Glutamatergic neuron (in vitro differentiated cells): ENCODE measurements at places on chromosomes 2 and 18. TPM values are rescaled to one million over a fixed set of nuclear protein-coding genes. Genes with fewer than 3 reads are reported as not detected.

The ADAM23 gene
- total RNA-seq: 16.4 TPM

The CACNB4 gene
- total RNA-seq: 5.1 TPM

The NT5C1B gene
- total RNA-seq: not detected

The EFHD1 gene
- 0.71 TPM for total RNA-seq

The C18orf54 gene
- 20.0 TPM for total RNA-seq

DNA sequence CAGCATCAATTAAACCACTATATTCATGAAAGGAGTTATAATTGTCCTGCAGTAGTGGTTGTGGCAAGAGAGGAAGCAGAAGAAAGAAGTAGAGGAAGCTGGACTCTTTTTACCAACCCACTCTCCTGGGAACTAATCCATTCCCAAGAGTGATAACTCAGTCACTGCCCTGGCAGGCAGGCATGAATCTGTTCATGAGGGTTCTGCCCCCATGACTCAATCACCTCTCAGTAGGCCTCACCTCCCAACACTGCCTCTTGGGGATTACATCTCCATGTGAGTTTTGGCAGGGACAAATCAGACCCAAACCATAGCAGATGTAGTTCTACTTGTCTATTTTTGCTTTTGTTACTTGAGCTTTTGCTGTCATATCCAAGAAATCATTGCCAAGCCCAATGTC is 232.7 kb upstream of the MAP2 start:
- DNase-seq: no peak

DNA sequence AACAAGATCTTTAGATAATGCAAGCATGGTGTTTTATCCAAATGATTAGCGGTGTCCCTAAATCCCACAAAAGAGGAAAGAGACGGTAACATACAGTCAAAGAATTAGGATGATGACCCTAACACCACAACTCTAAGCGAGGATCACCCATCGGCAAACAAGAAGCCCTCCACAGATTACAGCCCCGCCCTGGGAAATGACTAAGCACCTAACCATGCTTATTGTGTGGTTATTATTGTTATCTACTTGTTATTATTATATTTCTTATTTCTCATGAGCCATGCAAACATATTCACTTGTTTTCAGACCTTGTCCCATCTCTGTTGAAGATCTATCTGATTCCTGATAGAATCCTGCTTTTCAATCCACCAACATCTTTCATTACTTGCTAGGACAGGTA is 651.3 kb downstream of the NYAP2 start:
- DNase-seq: no peak

GRCh38 chr2:221969087-221969829 is 329.5 kb downstream of the PAX3 start:
- no peak for DNase-seq

DNA sequence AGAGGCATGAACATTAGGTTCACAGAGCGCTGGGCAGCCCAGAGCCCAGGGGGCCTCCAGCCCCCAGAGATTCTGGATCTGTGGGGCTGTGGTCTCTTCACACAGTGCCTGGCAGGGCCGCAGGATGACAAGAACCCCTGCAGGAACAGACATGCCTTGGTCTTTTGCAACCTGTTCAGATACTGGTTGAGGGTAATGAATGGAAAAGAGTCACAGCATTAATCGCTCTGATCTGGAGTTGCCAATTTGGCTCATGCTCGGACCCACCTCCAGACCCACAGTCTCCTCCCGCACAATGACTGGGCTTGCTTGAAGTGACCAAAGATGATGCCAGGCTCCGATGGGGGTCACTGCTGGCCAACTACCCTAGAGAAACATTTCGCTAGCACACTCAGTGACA is 229.4 kb upstream of the SMAD2 start:
- DNase-seq: no peak

DNA sequence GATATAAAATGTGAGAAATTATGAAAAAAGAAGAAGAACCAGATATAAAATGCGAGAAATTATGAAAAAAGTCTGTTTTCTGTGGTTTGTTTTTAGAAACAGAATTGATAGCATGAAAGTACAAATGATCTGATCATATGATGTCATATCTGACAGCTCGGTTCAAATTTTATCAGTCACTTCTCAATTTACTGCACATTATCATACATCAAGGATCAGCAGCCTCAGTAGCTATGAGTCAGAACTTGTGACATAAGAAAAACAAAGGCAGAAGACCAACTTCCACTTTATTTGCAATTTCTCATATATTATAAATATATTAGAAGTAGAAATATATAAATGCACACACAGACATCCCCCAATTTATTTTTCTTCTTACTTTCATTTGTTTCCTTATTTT is 634.0 kb downstream of the LRP1B start:
- no peak for DNase-seq

DNA sequence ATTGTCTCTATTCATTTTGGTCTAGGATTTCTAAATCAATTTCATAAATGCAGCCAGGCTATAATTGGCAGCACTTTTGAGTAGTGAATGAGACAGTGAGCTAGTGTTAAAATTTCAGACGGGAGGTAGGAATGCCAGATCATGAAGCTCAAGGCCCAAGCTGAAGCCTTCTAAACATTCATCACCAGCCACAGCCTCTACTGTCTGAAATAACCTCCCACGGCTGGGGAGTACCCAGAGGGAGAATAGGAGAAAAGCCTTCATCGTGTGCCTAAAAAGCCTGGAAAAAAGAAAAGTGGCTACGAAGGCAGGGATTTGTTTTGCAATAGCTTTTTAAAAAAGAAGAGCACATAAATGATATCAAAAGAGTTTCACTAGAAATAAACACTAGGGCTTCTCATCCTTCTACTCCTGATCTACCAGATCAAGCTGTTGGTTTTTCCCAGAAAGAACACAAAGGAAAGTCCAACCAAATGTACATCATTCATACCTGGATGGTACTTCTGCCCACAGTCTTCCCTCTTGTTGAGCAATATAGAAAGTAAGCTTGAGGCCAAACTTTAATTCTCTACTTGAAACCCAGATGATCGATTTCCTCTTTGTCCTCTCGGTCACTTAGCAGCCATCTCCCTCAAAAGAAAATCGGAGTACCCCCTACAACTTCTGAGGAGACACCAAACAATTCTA is 48.1 kb upstream of the SLC39A10 start:
- no peak for DNase-seq

DNA sequence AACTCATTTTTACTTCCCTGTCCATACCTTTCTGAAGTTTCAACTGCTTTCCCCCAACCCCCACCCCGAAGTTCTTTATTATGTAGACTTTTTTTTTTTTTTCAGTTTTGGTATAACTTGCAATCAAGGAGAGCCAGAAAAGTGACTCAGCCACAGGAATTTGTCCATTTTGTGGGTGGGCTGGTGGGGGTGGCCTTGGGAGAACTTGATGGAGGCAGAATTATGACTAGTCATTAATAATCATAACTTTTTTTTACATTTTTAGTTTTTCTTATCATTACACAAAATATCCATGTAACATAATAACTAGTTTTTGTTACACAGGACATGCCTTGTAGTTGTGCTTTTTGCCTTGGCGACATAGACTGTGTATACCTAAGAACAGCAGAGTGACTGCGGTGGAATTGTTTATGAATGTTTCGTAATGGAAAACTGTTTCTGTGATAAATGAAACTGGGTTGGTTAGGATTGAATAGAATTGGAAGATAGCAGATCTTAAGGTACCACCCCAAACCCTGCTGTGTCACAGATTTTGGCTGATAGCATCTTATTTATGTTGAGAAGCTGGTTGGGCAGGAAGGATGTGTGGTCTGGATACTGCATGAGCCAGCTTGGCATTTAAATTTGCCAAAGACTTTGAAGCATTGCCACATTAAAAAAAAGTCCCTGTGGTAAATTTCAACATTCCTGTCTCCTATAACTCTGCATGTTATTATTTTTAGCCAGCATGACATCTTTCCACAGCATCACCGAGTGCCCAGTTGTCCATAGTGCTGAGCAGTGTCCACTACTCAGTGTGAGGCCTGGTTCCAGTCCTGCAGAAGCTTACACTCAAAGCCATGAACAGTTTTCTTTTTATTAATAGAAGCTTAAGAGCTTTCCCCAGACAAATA is 30.7 kb downstream of the LYPD6B start:
- no peak for DNase-seq

DNA sequence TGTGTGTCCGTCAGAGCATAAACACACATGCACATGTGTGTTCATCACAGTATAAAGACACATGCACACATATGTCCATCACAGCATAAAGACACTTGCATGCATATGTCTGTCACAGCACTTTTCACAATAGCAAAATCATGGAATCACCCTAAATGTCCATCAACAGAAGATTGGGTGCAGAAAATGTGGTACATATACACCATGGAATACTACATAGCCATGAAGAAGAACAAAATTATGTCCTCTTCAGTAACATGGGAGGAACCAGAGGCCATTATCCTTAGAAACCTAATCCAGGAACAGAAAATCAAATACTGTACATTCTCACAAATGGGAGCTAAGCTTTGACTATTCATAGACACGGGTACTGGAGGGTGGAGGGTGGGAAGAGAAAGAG is 732.2 kb downstream of the GALR1 start:
- DNase-seq: no peak

- no peak for DNase-seq
These were observed 50.6 kb downstream of the PXDN start for GRCh38 chr2:1693723-1694122.

DNA sequence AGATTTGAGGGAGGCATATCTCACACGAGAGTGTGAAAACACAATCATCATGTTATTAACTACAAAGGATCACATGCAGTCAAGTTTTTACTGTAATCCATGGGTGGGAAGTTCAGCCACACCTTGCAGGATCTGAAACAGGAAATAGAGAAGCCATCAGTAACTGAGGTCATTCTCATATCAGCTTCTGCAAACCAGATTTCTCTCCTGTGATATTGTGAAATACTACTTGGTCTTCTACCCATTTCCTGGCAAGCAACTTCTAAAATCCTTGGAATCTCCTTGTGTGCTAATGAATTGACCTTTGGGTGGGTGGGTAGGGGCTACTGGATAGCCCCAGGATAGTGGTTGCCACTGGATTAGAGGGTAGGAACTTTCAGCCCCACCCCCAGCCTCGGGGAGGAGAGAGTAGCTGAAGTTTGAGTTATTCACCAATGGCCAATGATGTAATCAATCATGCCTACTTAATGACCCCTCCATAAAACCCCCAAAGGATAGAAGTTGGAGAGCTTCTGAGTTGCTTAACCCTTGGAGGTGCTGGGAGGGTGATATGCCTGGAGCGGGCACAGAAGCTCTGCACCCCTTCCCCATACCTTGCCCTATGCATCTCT is 25.6 kb upstream of the TGIF1 start:
- no peak for DNase-seq

GRCh38 chr2:199756211-199756610 is 94.8 kb downstream of the FTCDNL1 start:
- no peak for DNase-seq

- DNase-seq: no peak
These were observed 53.0 kb downstream of the EPAS1 start for GRCh38 chr2:46350029-46350689.

DNA sequence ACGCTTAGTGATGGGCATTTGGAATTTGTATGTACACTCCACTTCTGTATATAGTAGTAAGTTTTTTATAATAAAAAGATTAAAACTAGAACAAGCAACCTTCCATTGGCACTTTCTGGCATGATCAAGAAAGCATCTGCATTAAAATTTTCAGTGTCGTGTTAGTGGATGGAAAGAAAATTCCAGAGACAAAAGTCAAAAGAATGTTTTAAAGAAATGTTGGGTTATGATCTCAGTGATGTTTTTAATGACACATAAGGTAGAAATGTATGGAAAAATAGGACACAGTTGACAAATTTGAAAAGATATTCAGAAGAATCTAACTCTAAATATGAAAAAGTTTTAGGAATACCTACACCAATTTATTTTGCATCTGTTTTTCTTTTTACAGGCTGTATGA is 126.1 kb upstream of the FAM117B start:
- DNase-seq: no peak

DNA sequence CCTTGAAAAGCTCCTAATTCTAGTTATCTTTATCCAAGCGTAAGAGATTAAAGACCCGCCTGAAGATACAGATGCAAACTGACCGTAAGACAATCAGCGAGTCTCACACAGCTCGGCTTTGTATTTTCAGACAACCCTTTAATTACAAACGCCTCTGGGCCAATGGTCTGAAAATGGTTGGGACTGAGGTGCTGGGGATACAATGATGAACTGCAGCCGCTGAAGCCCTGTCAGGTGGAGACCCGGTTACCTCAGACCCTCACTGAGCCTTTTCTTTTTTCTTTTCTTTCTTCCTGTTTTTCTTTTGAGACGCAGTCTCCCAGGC is 715 bp upstream of the CFAP36 start:
- no peak for DNase-seq

GRCh38 chr2:50646226-50646625 is 385.7 kb downstream of the NRXN1 start:
- no peak for DNase-seq

GRCh38 chr2:27953077-27953476 is 62.5 kb downstream of the BABAM2 start:
- DNase-seq: no peak

DNA sequence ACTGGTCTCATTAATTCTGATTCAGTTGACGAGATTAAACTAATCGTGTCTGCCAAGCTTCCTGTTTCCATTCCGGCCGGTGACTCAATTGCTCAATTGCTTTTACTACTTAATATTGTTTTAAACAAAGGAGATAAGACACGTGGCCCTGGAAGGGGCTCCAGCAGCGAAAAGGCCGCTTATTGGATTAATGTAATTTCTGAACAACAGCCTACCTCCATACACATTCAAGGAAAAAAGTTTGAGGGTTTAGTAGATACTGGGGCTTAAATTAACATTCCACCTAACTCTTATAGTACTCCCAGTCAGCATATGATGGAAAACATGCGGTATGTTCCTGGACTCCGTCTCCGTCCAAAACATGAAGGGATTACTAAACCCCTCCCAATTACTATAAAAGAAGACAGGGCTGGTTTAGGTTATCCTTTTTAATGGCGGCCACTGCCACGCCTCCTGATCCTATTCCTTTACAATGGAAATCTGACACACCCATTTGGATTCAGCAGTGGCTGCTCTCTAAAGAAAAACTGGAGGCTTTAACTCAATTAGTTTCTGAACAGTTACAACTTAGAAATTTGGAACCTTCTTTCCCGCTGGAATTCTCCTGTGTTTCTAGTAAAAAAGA is 27.1 kb downstream of the VPS54 start:
- no peak for DNase-seq

- DNase-seq: no peak
These were observed 45.2 kb downstream of the UBXN4 start for GRCh38 chr2:135786823-135787222.

- no peak for DNase-seq
These were observed 86.7 kb upstream of the B3GNT7 start for GRCh38 chr2:231308631-231309428.
